Keratinocyte (primary cell): ENCODE measurements at places on chromosomes 7 and 10. TPM values are rescaled to one million over a fixed set of nuclear protein-coding genes. Genes with fewer than 3 reads are reported as not detected.

LIPK gene
- 0.23 to 1.3 TPM (median 0.56 TPM) in 3 replicates for polyA plus RNA-seq

GRCh38 chr10:119652361-119652730, 1.2 kb downstream of the BAG3 start:
- H3K4me1 ChIP-seq = peaks cover 38% of the 10 kb centered on the region
- no peak for DNase-seq
- H3K27me3 ChIP-seq = no peaks in the 10 kb centered on the region
- peak overlapping the region; percentile 79 for H3K27ac ChIP-seq
- H3K4me3 ChIP-seq = peak overlapping the region; percentile 72
- H3K36me3 ChIP-seq = peaks cover 3% of the 10 kb centered on the region

GJD4 gene
- not detected in 3 replicates for polyA plus RNA-seq

DNA sequence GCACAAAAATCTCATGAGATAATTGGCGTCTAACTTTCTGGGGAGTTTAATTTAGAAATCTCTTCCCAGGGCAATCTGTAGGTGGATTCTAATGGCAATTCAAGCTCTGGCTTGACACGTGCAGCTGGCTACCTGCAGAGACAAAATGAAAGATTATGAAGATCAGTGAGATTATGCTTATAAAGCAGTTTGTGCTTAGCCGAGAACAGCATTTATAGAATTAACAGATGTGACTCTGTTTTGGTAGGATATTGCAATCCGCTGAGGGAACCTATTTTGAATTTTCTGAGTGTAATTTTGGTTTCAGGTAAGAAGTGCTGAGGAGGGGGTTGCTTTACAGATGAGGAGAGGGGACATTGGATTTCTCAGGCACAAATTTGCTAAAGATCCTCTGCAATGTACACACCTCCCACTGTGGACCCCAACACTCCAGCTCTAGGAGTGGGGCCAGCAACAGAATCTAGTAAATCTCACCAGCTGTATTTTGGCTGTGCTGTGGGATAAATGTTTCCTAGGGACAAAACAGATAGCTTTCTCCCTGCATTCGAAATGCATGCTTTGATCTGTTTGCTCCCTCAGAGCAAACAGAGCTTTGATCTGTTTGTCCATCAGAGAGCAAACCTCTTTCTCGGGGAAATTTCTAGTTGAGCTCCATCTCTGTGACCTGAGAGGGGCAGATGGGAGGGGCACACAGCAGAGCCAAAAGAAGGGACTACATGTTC, 7.4 kb downstream of the GJD4 start:
- H3K4me1 ChIP-seq = no peaks in the 10 kb centered on the region
- DNase-seq = no peak
- H3K27ac ChIP-seq = no peak overlapping the region
- H3K4me3 ChIP-seq = no peak overlapping the region

- H3K36me3 ChIP-seq = no peaks in the 10 kb centered on the region
- no peaks in the 10 kb centered on the region for H3K27me3 ChIP-seq
- no peak overlapping the region for H3K27ac ChIP-seq
- H3K4me3 ChIP-seq = no peak overlapping the region
These were observed 38.6 kb upstream of the ADD3 start for GRCh38 chr10:109968953-109969759.

BAIAP2L1 gene
- 38.7 to 49.0 TPM (median 41.7 TPM) in 3 replicates for polyA plus RNA-seq

LRRD1 gene
- 0.04 TPM in 2 of 3 replicates, not detected in the other for polyA plus RNA-seq

OR13A1 gene
- polyA plus RNA-seq = 0.03 TPM in 1 of 3 replicates, not detected in the others

- H3K27me3 ChIP-seq = no peaks in the 10 kb centered on the region
- no peak for DNase-seq
- no peak overlapping the region for H3K4me3 ChIP-seq
These were observed 81.8 kb upstream of the ANKRD1 start for GRCh38 chr10:91002656-91003055.
